ENCODE measurements at places on chromosomes 6 and 20.

- DNase-seq: no peak
Observed at GRCh38 chr20:4999788-5000187, 1.5 kb downstream of the SLC23A2 start.

DNA sequence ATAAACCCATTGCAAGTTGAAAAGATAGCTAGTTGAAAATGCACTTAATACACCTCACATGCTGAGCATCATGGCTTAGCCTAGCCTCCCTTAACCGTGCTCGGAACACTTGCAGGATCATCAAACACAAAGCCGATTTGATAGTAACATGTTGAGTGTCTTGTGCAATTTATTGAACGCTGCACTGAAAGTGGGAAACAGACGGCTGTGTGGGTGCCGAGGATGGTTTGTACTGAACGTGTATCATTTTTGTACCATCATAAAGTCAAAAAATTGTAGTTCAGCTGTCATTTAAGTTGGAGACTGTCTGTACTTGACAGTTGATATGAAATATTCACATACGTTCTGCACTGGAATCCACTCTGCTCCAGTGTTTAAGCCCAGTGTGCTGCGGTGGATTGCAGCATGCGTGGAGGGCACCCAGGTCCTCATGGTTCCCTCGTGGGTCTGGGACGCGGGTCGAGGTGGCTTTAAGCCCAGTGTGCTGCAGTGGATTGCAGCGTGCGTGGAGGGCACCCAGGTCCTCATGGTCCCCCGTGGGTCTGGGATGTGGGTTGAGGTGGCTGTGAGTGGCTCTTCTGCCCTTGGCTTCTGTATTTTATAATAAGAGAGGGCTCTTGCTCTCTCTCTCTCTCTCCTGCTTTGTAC is 77.0 kb downstream of the CDH4 start:
- DNase-seq: no peak

GRCh38 chr6:52475307-52475706 is 55.2 kb downstream of the EFHC1 start:
- DNase-seq: no peak

GRCh38 chr6:74152096-74152675 is 456.2 kb downstream of the CD109 start:
- DNase-seq: no peak

- no peak for DNase-seq
Observed at GRCh38 chr6:40285535-40285934, 301.6 kb downstream of the LRFN2 start.

DNA sequence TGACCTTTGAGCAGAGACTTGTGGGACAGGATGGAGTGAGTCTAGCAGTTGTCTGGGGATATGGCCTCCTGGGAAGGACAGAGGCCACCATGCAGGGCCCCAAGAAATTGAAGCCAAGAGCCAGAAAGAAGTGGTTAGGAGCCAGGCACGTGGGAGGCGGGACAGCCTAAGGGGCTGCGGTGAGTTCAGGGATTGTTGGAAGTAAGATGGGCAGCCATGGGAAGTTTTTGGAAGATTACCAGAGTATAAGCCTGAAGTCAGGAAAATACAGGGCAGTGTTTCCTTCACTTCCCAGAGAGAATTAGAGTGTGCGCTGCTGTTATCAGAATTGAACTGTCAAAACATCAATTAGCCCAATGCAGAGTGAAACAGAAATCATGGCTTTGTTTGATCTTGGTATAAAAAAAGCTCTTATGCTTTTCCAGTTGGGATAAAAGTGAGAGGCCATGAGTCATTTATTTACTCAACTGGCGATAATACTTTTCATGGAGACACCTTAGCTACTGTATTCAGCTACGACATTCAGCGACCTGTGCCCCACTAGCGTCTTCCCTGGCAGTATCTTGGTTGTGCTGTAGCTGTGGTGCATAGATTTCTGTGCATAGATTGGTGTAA is 66.9 kb downstream of the PHACTR2 start:
- DNase-seq: no peak

GRCh38 chr20:62977613-62978560 is 25.4 kb downstream of the SLC17A9 start:
- peak; percentile 78 for DNase-seq

- no peak for DNase-seq
Observed at GRCh38 chr6:107717781-107718180, 106.3 kb downstream of the SCML4 start.

DNA sequence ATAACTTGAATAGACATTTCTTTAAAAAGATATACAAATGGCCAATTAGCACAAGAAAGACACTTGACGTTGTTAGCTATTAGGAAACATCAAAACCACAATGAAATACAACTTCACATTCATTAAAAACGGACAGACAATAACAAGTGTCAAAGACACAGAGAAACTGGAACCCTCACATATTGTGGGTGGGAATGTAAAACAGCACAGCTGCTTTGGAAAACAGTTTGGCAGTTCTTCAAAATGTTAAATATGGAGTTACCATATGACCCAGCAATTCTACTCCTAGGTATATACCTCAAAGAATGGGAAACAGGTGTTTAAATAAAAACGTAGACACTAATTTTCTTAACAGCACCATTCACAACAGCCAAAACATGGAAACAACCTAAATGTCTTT is 100.5 kb upstream of the SLC22A23 start:
- DNase-seq: no peak

DNA sequence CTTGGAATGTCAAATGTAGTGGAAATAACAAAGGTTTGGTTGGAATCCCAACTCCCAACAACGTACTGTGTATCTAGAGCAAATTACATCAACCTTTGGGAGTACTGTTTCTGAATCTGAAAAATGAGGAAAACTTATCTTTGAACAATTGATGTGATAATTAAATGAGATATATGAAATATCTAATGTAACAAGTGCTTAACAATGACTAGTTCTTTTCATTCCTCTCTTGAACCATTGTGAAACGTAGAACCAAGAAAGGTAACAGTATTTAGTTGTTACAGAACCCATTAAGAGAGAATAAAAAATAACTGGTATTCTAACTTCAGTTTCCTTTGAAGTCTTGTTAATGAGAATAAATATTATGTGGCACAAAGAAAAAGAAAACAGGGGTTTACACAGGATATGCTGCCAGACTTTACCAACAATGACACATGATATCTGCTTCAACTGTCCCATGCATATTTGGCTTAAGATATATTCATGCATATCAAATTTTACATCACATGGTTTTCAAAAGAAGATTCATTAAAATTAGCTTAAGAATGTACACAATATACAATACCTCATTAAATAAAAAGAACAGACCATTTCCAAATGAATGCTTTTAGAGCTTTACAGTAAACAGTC is 111.8 kb downstream of the ATG5 start:
- DNase-seq: no peak

DNA sequence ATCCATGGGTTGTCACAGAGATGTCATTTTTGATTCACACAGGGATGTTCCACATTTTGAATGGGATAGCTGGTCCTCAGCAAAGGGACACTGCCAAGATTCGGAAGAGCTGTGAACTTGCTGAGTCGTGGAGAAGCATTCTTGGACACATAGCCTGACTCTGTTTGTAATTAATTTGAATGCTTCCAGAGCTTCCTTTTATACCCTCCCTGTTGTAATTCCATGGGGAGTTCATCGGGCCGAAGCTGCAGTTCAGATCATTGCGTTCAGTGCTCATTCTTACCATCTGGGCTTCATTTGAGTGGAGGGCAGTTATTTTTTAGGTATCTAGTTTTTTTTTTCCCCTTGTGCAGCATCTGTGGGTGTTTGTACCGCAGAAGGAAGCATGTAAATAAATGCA is 126.5 kb downstream of the SLC24A3 start:
- no peak for DNase-seq

DNA sequence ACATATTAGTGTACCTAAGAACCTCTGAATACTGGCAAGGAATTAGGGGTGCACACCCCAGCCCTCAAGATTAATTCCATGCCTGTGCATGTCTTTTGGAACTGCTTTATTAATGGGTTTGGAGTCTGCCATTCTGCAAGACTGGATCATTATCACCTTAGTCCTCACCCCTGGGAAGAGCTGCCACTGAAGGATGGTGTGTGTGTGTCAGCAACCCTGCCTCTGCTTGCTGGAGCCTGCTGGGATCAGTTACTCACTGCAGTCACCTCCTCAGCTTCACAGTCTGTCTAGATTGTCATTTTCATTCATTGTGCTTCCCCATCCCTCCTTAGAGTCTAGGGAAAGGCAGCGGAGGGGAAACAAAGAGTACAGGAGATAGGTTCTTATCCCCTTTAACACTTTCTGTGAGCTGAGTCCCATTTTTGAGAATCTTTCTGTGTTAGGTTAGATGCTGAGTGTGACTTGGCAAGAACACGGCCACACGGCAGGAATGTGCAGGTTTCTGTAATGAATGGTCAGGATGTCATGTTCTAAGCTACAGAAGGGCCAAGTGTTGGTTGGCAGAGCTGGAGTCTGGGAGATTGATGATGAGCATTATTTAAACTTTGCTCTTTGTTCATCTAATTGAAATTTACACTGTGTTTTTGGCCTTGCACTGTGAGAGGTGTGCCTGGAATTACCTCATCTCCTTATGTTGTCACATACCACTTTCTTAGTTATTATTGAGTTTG is 21.1 kb downstream of the GHRH start:
- no peak for DNase-seq

DNA sequence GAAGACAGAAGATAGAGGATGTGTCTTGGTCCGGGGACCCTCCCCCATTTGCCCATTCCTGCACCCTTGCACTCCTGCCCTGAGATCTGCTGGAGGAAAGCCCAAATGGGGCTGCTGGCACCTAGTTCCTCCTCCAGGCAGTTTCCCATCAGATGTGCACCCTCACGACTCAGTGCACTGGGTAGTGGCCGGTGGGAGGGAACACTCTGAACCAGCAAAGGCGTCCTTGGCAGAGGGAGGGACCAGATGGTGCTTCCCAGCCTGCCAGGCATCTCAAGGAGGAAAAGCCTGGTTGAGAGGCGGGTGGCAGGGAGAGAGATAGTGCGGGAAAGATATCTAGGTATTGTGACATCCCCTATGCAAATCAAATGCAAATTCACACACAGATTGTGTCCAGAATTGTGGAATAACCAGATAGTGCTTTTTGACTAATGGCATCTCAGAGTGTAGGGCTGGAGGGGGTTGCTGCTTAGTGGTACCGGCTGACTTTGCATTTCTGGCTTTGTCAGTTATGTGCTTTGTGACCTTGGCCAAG is 19.5 kb downstream of the TMEM151B start:
- DNase-seq: no peak

- no peak for DNase-seq
Observed at GRCh38 chr6:45076217-45076930, 251.8 kb upstream of the RUNX2 start.

DNA sequence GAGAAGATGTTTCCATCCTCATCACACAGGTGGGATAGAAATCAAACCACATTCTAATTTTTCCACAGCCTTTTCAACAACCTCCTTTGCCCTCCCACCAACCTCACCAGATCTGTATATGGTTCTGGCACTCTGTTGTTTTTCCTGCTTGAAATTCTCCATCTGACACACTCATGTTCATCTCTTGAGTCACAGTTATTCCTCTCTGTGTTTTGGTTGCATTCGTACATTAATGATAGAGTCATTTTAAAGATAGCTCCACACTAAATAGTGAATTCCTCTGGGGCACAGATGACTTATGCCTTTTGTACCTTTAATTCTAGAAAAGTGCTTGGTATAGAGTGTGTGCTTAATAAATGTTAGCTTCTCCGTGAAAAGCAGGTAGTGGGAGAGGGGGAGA is 1.4 kb upstream of the GCLC start:
- DNase-seq: no peak

DNA sequence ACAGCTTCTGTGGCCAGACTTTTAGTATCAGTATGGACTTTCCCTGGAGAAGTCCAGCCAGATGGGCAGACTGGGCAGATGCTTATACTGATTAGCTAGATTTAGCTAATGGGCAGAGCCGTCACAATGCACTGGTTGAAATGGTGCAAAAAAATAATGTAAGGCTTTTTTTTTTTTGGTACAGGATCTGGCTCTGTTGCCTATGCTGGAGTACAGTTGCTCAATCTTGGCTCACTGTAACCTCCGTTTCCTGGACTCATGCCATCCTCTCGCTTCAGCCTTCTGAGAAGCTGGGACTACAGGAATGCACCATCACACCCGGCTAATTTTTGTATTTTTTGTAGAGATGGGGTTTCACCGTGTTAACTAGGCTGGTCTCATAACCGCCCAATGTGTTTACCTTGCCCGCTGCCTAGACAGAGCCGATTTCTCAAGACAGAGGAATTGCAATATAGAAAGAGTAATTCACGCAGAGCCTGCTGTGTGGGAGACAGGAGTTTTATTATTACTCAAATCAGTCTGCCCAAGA is 16.4 kb upstream of the KIFC1 start:
- no peak for DNase-seq

DNA sequence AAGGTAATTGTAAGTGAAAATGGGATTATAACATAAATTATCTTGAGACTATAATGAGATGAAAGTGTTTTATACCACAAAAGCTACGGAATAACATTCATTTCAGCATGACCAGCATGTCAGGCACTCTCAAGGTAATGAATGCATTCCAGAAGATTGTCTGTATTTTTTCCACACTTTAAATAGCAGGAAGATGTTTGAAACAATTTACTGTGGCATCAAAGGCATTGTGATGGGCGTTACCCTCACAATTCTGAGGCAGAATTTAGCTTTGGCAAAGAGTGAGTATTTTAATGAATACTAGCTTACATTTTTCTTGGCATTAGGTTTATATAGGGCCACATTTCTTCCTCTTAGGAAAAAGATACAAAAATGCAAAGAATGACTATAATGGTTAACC is 627.2 kb downstream of the BCKDHB start:
- no peak for DNase-seq

DNA sequence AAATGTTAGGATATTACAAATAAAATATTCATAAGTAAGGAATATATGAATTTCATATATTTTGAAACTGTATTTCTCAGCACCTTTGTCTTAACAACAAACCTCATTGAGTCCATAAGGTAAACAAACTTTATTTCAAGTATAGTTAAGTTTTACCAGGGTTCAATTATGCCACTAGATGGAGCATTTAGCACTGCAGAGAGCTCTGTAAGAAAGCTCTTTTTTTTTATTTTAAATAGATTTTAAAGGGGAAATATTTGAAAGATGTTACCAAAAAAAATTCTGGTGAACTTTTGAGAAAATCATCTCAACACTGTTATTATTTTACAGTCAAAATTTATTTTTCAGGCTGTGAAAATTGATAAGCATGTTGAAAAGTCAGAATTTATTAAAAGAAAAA is 955.2 kb upstream of the EYS start:
- DNase-seq: no peak

DNA sequence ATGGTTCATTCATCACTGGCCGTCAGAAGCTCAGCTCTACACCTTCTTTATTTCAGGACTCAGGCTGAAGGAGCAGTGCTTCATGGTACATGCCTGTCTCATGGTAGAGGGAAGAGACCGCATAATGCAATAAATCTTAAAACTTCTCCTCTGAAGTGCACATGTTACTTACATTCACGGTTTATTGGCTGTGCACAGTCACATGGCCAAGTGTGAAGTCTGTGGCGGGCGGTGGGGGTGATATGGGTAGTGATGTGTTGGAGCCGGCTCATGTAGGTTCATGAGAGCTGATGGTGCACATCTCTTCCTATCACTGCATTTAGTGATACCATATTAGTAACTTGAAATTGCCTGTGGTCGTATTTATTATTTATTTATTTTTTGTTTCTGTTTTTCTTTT is 102.9 kb downstream of the CTNNBL1 start:
- no peak for DNase-seq
